ENCODE measurements at places on chromosomes 1 and 21. TPM values are rescaled to one million over a fixed set of nuclear protein-coding genes. Genes with fewer than 3 reads are reported as not detected.

MROH9 gene
- total RNA-seq = not detected

RAB42 gene
- not detected for total RNA-seq

LCE3E gene
- not detected for total RNA-seq

KRTAP11-1 gene
- total RNA-seq = not detected

RGSL1 gene
- total RNA-seq = not detected

ZNF697 gene
- 2.9 TPM for total RNA-seq

UBASH3A gene
- not detected for total RNA-seq

OSCP1 gene
- total RNA-seq = 9.2 TPM

DPYD gene
- total RNA-seq = 25.0 TPM

IRF6 gene
- total RNA-seq = 0.02 TPM
